ENCODE measurements at places on chromosomes 3 and 15.

DNA sequence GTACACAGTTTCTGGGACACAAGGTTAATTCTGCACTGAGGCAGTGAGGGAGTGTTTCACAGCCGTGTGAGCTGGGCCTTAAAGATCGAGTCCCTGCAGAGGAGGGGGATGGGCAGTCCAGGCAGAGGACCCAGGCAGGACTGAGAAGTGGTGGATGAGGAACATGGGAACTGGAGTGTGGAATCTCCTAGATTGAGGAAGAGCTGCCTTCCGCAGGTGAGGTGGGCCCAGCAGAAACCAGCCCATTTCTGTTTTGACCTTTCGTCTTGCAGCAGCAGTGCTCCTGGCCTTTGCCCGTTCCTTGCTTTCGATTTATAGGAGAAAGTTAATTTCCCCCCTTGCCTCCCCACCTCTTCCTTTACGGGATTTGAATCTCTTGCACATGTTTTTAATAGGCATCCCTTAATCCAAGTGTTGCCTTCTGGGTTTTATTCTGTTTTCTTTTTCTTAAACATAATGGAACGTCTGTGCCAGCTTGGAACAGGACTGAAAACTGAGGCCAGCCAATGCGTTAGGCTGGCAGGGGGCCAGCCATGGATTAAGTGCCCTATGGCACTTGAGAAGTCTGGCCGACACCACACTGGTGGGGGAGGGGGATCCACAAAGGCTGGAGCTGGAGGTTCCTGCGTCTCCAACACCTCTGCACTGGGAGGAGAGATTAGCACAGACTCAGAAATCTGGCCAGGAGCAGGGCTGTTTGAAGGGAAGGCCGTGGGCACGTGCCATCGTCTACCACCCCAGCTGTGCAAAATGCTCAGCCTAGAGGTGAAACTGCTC is 78.1 kb downstream of the AAGAB start:
- no peak for DNase-seq

- DNase-seq: no peak
These were observed 121.0 kb downstream of the TFDP2 start for GRCh38 chr3:142028243-142028777.

- no peak for DNase-seq
These were observed 68.9 kb downstream of the KLF15 start for GRCh38 chr3:126288314-126288713.

DNA sequence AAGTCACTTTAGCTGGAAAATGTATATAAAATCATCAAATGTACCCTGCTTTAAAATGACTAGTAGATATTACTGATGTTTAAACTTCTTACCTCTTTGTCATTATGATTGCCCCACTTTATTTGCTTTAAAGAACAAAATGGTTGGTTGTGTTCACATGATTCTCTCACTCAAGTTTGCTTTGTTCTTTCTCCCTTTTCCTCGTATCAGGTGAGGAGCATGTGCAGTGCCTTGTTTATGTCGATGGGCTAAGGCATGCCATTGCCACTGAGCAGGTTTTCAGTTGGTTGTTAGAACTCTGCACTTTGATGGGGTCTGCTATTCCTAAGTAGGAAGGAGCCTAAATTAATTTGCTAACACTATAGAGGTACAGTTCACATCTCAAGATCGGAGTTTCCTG is 5.3 kb downstream of the MAP2K5 start:
- no peak for DNase-seq

DNA sequence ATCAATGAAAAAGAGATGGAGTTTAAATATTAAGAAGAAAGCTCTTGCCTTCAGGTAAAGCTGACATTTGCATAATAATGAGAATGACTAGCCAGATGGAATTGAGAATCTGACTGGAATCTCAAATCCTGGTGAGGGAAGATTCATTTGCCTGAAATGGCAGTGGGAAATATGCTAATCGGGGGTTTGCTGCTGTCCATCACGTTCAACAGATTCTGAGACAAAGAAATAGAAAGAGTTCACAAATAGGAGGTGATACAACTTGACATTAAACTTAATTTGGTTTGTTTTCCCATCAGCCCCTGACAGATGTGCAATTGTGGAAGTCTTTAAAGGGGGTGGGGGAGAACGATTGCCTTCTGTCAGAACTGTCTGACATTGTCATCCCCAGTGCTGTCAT is 347.4 kb downstream of the PDCD6IP start:
- DNase-seq: no peak

DNA sequence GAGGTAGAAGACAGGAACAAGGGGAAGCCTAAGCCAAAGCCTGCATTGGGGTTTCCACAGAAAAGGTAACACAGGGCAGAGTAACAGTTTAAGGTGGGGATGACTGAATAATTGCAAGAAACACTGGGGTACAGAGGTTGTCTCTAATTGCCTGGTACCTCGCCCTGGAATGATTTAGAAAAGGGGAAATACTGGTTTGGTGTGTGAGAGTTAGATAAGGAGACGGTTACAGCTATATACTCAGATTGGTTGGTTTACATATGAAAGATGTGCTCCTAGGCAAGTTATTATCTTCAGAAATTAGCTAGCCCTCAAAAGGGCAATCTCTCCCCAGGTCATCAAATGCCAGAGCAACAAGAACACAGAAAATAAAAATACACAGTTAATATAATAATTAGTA is 58.8 kb downstream of the SMARCC1 start:
- no peak for DNase-seq

- no peak for DNase-seq
These were observed 204.1 kb downstream of the SSR3 start for GRCh38 chr3:156350781-156351180.

Measured in HS-27A (cell line).